ENCODE measurements at places on chromosomes 2 and 18.
A peak's percentile ranks its signal among the peaks of the same experiment; 100 is the strongest.

DNA sequence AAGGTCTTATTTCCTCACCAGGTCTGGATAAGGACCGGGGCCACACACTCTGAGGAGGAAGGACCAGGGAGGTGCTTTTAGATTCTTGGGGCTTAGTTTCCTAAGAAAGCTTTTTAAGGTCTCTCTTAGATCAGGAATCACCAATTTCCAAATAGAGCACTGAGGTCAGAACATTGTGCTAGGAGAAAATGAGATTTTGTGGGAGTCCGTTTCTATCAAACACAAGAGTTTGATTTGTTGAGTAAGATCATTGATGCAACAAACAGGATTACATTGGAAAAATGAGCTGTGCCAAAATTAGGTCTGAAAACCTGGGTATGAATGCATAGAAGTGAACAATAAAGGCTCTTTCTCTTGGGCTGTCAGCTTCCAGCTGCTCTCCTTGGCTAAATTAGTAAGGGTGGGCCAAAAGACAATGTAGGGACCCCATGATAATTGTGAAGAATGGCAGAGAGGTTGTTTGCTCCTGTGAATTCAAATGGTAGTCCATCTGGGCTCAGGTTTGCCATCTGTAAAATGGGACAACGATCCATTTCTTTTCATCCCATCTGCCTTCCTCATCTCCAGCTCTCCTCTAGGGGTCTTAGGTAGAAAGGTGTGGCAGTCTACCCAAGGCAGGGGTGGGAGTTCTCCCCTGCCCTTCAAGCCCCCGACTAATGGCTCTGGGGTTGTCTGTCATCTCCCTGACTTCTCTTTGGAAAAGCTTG, 20.0 kb downstream of the IGFBP2 start:
- DNase-seq = no peak

DNA sequence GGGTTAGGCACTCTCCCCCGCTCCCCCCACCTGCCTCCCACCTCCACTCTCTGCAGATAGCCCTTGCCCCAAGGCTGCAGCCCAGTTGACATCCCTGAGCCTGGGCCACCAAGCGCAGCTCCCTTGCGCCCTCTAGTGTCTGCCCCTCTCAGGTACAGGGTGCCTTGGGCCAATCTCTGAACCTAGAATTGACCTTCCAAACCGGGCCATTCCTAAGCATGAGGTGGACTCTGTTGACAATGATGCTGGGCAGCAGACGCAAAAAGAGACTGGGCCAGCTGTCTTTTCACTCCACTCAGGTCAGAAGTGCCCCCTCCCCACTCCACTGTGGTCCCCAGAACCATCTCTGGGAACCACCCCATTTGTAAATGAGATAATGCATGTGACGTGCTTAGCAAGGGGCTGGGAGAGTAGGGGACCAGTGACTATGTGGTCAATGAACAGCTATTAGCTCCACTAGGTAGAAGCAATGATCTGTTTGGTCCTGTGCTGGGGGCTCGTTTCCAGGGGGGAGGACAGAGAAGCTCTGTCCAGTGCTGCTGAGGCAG, 43.3 kb upstream of the PLB1 start:
- peak; percentile 38 for DNase-seq

- DNase-seq = no peak
These were observed 807.5 kb downstream of the MBD2 start for GRCh38 chr18:53417003-53417402.

DNA sequence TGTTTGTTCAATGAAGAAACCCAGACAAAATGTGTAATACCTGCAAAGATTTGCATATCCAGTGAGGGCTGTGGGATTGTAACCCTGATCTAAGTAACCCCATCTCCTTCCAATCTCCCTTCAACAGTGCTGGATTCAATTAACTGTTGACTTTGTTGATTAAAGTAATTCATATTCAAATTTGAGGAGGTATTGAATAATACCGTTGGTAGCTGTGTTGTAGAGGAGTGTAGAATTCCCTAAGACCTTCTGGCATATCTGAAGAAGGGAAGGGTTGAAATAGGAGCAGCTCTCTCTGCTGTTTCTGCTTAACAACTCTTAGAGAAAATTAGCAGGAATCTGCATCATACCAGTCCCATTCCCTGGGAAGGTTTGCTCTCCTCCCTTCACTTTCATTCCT, 28.2 kb downstream of the MAIP1 start:
- DNase-seq = no peak

GRCh38 chr2:236334122-236334876, 70.1 kb upstream of the ASB18 start:
- no peak for DNase-seq

- DNase-seq = no peak
These were observed 259.0 kb downstream of the CALCRL start for GRCh38 chr2:187188783-187189631.

DNA sequence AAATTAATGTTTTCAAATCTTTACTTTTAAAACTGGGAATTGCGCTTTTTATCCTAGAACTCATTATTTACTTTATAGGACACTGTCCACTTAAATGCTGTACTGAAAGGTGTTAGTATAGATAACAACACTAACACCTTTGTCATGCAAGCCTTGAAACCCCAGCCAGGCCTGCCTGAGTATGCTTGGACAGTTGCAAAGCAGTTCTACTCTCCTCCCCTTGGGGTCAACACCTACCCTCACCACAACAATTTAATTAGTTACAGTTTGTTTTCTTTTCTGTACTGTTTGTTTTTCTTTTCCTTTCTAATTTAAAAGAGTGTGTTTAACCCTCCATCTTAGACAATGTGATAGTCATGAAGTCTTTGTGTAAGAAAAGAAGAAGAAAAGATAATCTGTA, 18.9 kb upstream of the FAM98A start:
- DNase-seq = no peak

- DNase-seq = no peak
These were observed 78.5 kb downstream of the SPHKAP start for GRCh38 chr2:228102949-228103348.

DNA sequence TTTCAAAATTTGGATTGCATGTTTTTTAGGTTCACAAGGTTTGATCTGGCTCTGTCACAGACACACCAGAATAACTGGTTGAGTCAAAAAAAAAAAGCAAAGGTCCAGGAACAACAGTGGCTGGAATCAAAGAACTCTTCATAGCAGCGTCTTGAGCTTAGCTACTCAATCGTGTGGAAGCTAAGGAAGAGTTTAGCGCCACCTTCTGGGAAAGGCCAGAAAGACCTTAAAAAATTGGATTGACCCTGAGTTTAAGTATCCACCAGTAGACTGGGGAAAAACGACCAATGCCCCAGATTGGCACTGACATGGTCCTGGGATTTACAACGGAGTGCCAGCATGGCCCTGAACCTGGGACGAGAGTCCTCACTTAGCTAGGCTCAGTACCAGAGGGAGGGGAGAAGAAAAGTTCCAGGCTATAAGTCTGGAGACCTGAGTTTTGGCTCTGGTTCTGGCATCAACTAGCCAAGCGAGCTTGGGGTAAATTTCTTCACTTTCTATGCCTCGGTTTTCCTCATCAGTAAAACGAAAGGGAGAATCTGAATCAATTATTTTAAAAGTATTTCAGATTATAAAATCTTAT, 71.1 kb upstream of the TFCP2L1 start:
- peak; percentile 24 for DNase-seq

- DNase-seq = no peak
These were observed 50.4 kb downstream of the PTPN4 start for GRCh38 chr2:119810049-119810630.

GRCh38 chr18:67337696-67338095, 178.8 kb downstream of the DSEL start:
- no peak for DNase-seq

GRCh38 chr18:59957957-59958356, 58.2 kb downstream of the PMAIP1 start:
- no peak for DNase-seq

GRCh38 chr2:239014458-239015217, 166.8 kb downstream of the TWIST2 start:
- no peak for DNase-seq
